ENCODE measurements at places on chromosomes 5 and 9.

GRCh38 chr5:140134277-140134935, 8.7 kb downstream of the IGIP start:
- DNase-seq: no peak

- DNase-seq: no peak
Observed at GRCh38 chr5:156182174-156182967, 144.6 kb upstream of the SGCD start.

DNA sequence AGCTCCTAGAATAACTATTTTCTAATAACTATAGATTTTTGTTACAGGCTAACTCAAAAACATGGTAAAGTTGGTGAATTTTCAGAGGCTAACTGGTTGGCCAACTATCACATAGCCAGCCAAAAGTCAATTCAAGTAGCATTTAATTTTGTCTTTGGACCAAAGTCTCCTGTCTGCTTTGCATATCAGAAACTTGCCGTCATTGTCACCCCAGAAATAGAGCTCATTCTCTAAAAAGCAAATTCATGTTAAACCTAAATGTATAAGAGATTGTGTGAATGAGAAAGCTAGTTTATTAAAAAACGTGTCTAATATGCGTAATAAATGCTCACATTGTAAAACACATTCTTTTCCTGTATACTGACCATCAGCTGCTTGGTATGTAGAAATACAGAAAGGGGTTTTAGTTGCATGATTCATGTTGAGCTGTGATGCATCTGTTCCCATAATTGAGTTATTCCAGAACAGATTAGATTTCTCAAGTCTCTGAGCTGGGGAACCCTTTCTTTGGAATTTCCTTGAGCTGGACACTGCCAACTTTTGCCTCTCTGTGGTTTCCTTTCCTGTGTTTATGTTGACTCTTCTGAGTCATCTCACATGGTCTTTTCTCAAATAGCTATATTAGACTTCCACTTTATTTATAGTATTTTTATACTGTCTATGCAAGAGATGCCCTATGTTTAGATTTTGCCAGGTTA, 7.3 kb downstream of the SRFBP1 start:
- DNase-seq: no peak

- DNase-seq: no peak
Observed at GRCh38 chr9:70324963-70325362, 66.2 kb downstream of the SMC5 start.

DNA sequence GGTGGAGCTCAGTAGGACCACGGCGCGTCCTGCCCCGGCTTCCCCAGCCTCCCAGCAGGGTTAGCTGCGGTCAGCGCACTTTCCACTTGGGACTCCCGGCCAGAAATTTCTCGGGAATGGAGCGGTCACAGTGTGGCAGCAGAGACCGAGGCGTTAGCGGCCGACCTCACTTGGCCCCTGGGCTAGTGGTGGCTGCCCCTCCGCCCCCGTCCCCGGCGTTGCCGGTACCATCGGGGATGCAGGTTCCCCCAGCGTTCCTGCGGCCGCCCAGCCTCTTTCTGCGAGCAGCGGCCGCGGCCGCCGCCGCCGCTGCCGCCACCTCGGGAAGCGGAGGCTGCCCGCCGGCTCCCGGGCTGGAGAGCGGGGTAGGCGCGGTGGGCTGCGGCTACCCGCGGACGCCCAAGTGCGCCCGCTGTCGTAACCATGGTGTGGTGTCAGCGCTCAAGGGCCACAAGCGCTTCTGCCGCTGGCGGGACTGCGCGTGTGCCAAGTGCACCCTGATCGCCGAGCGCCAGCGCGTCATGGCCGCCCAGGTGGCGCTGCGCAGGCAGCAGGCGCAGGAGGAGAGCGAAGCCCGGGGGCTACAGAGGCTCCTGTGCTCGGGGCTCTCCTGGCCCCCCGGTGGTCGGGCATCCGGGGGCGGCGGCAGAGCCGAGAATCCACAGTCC, 460 bp downstream of the DMRTA1 start:
- DNase-seq: no peak

DNA sequence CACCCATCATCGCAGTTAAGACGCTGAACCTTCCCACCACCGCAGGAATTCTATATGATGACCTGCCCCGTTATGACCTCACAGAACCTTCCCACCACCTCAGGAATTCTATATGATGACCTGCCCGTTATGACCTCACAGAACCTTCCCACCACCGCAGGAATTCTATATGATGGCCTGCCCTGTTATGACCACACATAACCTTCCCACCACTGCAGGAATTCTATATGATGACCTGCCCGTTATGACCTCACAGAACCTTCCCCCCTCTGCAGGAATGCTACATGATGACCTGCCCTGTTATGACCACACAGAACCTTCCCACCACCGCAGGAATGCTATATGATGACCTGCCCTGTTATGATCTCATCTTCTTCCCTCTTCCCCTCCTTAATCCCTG, 64.3 kb downstream of the IRX1 start:
- no peak for DNase-seq

- no peak for DNase-seq
Observed at GRCh38 chr5:32581010-32581785, 4.2 kb upstream of the SUB1 start.

DNA sequence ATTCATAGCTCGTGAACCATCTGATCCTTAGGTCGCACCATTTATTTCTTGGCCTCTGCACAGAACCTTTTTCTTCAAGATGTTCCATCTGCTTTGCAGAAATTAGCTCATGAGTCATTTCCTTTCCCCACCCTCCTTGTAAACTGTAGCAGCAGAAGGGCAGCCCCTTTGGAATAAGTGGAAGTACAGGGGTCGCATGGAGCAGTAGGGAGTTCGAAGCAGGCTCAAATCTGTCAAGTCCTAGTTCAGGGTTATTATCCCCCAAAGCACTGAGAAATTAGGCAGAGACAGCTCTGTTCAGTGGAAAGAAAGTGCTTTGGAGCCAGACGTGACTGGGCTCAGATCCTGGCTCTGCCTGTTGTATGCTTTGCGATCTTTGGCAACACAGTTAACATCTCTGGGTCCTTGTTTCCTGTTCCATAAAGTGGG, 84.2 kb downstream of the SGCD start:
- DNase-seq: no peak

- DNase-seq: no peak
Observed at GRCh38 chr5:134582941-134583340, 49.7 kb downstream of the SAR1B start.

All from T-helper 22 cell (primary cell).